Stimulated activated CD8-positive, alpha-beta memory T cell treated with anti-CD3 and anti-CD28 coated beads, Interleukin-7, amount 100 ng/mL, for 48 hours (primary cell): ENCODE measurements at places on chromosomes 12 and 14.

- no peak for DNase-seq
These were observed 52.9 kb downstream of the ABCC9 start for GRCh38 chr12:21888276-21888863.

DNA sequence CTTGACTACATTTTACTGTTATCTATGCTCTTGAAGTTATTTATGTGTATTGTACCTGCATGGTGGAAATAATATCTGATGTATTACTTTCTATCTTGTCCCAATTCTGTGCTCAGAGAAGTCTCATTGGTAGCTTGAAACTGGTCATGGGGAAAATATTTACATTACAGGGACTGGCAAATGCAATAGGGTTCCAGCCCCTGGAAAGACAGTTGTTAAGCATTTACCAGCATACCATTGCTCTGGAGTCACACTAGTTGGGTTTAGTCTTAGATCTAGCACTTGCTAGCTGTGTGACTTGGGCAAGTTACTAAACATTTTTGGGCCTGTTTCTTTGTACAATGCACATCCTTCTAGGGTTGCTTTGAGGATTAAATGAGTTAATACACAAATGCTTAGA, 86.3 kb upstream of the NRXN3 start:
- no peak for DNase-seq

DNA sequence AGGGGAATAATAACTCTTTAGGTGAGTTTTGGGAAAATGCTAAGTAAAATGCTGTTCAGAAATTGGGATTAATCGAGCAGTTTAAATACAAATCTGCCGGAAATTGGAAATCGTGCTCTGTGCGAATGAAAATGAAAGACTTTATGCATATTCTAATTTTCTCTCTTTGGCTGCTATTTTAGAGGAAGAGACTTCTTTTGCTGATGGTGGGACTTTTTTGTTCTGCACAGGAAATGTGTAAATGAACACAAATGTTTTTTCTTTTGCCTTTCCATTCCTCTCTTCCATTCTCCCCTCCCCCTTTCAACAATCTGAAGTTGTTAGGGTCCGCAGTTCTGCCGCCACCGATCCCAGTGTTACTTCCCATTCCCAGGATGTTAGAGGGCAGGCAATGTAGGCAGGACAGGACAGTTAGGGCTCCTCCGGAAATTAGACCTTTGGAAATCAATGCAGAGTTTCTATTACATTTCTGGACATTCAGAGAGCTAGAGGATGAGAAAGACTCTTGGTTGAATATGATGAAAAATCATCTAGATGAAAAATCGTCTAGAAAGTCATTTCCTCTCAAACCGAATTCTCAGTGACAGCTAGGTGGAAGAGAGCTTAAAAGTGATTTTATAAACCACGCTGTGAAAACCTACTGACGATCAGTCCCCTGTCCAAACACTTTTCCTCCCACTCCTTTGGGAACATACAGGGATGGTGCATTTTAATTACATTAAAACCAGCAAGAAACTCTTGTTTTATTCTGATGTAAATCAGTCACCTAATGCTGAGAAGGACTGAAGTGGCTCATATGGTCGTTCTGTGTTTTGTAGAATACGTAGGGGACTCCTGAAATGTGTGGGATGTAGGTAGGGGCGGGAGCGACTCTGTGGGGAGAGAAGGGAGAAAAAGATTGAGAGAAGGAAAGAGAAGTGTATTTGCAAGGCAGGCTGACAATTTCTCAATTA, 17.8 kb downstream of the FOXG1 start:
- no peak for DNase-seq

- DNase-seq: no peak
These were observed at the start of gene SLC39A5 for GRCh38 chr12:56229916-56230431. TSS of gene SLC39A5 (plus strand) at chr12:56230051. CDS start at chr12:56231275, 1,224 bp downstream.

DNA sequence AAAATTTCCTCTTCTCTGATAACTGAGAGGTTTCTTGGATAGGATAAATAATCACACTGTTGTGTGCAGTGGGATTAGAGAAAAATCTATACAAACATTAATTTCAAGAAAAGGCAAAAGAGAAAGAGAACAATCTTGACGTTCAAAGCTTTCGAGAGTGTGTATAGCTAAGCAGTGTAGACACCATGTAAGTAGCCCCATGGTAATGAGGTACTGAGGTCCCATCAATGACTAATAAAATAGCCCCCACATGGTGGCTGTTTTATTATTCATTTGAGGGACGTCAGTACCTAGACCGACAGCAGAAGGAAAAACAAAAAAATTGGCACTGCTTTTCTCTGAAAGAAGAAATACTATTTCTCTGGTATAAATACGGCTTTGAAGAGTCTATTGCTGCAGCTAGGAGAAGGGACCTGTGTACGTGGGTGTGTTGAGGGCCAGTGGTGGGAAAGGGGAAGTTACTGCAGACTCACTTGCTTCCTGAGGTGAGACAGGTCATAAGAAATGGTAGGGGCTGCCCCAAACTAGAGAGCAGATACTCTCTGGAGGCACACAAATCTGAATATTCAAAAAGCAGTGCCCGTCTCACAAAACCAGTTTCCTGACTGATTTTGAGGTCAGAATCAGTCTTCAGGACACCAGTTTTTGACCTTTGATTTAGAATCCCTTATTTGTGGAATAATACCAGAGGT, 339.8 kb downstream of the EMP1 start:
- DNase-seq: no peak
